Stimulated activated CD8-positive, alpha-beta memory T cell treated with anti-CD3 and anti-CD28 coated beads, Interleukin-2, amount 100 ng/mL, for 48 hours (primary cell): ENCODE measurements at places on chromosomes 16 and 17.

DNA sequence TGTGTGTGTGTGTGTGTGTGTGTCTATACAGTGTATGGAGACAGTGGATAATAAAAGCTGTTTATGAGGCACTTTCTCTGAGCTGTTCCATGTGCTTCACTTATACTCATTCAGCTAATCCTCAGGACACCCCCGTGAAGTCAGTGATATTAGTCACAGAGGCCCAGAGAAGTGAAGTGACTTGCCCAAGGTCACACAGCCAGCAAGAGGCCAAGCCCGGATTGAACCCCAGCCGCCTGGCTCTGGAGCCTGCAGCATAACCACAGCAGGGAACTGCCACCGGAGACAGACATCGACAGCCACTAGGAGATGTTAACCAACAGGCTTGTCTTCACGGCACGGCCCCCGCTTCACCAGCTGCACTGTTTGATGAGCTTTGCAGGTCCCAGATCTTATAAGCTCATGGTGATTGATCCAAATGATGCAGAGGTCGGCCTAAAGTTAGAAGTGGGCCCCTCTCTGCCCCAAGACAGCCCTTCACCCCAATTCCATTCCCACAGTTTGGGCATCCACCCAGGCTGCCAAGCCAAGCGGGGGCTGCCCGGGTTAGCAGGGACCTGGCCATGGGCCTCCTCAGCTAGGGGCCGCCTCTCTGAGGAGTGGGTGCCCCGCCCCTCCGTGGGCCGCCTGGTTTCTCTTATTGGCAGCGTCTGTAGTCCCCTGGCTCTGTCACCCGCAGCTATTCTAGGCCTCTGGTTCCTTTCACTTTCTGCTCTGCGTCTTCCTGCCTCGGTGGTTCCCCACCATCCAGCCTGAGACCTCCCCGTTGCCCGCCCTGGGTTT, 30.9 kb downstream of the SOCS1 start:
- DNase-seq = peak; percentile 77

DNA sequence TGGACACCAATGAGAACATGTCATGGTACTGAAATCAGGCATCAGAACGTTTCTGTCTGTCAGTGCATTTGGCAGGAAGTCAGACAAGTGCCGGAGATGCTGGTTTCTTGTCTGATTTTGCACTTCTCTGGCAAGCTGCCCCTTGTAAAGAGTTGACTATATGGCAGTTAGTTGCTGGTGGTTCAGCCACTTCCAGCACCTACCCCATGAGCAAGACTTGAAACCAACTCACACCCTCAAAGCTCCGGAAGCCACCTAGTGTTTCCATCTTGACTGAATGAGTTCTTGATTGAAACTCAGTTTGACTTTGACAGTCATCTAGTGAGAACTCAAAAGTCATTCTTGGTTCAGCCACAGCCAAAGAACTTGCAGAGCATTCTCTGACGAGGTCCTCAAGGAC, 225.1 kb downstream of the SPECC1 start:
- peak; percentile 8 for DNase-seq

- DNase-seq = no peak
These were observed 282.0 kb downstream of the BCAS3 start for GRCh38 chr17:60959696-60960095.

GRCh38 chr17:76805319-76805718, 62.9 kb upstream of the MGAT5B start:
- no peak for DNase-seq

DNA sequence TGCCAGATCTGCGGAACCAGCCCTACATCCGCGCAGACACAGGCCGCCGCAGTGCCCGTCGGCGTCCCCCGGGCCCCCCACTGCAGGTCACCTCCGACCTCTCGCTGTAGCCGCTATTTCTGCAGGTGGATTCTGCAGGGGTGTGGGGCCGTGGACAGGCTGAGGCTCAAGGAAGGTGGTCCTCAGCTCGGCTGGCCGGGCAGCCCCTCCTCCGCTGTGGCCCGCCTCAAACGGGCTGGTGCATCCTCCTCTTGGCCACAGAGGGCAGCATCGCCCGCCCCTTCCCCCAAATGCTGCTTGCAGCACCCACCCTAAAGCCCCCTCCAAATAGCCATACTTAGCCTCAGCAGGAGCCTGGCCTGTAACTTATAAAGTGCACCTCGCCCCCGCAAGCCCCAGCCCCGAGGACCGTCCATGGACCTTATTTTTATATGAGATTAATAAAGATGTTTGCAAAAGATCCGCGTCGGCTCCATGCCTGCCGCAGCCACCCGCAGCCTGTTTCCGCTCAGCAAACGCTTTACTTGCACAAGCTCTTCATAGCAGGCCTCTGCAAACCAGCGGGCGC, 14.9 kb downstream of the SPATA32 start:
- no peak for DNase-seq

GRCh38 chr16:14202095-14202494, 131.0 kb downstream of the MRTFB start:
- no peak for DNase-seq

DNA sequence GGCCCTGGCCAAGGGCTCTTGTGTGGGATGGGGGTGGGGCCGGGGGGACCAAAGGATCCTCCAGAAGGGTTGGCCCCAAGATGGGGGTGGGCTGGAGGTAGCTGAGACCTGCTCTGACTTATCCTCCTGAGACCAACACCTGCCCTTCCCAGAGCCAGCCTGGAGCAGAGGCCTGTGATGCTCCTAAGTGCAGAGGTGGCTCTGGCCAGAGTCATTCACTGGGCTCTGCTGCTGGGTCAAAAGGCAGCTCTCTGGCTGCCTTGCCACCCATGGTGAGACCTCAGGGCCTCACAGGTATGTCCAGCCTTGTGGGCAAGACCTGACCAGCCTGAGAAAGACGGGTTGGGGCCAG, 393 bp downstream of the SERPINF2 start:
- no peak for DNase-seq
